ENCODE measurements at places on chromosomes 4 and X.

GRCh38 chr4:151469970-151470369 is 61.0 kb downstream of the FHIP1A start:
- no peak for DNase-seq

- no peak for DNase-seq
Measured at GRCh38 chrX:15714529-15714928, 23.5 kb upstream of the CA5B start.

DNA sequence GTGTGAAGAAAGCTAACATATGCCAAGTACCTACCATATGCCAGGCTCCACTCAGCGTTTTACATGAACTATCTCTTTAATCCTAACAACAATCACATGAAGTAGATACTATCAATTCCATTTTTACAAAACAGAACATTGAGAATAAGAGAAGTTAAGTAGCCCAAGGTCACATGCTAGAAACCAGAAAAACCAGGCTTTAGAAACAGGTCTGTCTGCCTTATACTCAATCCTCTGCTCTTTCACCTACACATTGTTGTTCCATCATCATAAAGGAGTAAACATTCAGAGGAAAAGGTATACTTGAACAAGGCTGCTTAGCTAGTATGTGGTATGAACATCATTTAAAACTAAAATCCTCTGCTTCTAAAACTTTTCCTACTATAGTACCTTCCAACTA is 42.1 kb downstream of the WDFY3 start:
- no peak for DNase-seq

DNA sequence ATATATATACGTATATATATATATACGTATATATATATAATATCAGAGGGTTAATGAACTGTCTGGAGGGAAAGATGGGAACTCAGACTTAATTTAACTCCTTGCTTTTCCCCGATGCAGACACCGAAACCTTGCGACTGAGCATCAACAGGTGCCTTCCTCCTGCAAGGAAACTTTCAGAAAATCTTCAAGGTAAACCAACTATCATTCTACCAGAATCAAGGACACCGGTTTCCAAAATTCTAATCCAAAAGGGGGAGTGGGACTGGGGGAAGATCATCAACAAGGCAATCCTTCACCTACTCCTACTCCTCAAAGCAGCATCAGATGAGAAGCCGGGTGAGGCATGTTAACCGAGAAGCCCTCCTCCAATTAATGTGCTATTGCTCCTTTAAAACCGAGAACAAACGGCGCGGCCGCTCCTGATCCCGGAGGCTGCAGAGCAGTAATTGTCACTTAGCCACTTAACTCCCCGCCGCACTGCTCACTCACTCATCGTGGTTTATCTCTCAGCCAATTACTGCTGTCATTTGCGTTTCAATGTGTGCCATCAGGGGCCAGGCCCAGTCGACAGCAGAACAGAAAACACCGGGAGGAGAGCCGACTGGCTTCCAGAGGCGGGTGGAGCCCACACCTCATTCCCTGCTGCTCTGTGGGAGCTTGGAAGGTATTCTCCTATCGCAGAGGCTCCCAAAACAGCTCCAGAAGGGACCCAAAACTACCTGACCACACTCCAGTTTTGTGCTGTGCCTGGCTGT is 61.7 kb downstream of the MAML3 start:
- DNase-seq, result no peak

- DNase-seq, result no peak
Measured at GRCh38 chr4:19547463-19547862, 704.2 kb upstream of the SLIT2 start.

DNA sequence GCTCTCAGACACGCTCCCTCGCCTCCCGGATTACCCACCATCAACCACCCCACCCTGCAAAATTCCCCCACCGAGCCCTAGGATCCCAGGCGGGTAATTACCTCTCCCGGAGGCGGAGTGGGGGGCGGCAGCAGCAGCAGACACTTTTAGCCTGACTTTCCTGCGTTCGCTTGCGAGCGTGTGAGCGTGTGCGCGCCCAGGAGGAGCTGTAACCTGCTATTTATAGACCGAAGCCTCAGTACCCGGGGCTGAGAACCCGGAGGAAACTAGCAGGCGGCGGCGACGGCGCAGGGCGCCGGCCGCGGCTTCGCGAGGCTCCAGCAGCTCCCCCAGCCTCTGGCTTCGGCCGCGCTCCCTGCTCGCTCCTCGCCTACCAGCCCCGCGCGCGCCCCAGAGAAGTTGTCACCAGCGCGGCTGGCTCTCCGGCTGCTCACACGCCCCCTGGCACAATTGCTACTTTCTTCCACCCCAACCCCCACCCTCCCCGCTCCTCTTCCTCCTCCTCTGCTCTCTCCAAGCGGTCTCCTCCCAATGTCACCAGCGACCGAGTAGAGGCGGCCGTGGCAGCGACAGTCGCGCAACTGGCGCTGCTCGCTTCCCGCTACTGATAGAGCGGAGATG is at the start of gene INPP4B:
TSS of gene INPP4B (minus strand) at position 194 of the 621 bp plus-strand sequence.
- peak; percentile 32 for DNase-seq

DNA sequence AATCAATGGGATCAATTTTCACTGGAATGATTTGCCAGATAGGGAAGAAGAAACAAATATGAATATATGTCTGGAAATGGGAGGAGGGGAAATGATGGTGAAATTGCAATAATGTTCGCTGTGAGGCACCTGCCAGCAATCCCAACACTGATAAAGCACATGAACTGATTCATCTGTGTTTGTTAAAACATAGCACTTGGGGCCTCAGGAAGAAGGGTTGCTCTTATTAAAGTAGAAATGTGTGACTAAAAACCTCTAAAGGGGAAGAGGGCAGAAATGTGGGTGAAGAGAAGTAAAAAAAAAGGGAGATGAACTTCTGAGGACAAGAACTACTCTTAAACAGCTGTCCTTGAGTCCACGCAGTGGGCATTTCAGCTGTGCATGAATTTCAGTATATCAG is 101.4 kb downstream of the C4orf51 start:
- no peak for DNase-seq

DNA sequence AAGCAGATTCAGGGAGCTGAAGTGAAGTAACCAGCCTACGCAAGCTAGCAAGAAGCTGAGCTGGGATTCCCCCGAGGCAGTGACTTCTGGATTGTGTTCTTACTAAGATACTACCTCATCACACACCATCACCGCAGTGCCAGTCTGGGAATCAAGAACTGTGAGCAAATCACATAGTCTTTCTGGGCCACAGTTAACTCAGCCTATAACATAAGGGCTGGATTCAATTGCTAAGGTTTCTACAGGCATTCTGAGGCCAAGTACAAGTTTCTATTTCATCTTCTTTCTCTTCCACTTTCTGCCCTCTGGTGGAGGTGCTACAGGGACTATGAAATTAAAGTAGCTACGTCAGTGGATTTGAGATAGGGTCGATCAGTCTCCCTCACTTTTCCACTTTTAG is 1.4 kb upstream of the CORIN start:
- DNase-seq, result peak; percentile 49

GRCh38 chrX:33183361-33183760 is 28.0 kb downstream of the DMD start:
- no peak for DNase-seq

Data from stimulated activated CD4-positive, alpha-beta T cell treated with anti-CD3 and anti-CD28 coated beads, TNF-alpha, amount 100 ng/mL, for 48 hours (primary cell).